Astrocyte of the hippocampus (primary cell): ENCODE measurements at places on chromosomes 2 and 18.

DNA sequence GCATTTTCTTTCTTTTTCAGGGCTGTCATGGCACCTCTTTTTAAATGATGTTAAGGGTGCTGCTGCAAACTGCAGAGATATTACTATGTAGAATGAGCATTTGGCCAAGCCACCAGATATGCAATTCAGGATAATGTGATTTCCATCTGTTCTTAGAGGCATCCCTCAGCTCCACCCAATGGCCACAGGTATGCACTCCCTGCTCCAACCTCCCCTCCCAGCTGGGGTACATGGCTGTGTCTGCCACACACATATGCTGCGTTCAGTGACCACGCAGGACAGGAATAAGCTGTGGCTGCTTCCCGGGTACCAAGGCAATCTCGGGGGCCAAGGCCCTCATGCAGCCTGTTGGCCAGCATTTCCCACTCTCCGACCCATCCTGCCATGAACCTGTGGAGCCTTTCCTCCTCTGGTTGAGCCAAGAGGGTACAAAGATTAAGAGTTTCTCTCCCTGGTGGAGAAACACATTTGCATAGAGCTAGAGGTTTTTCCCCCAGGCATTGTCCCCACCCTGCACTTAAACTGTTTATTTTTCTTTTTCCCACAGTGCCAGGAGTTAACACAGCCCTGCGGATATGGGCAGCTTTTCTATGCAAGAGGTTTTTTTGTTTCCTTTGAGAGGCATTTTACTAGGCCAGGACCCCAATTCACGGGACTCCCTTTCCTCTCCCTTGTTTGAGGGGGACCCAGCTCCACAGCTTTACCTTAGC lies 147.0 kb downstream of the GCA start:
- no peak for DNase-seq

GRCh38 chr2:120294008-120294340 lies 41.3 kb downstream of the RALB start:
- no peak for DNase-seq

DNA sequence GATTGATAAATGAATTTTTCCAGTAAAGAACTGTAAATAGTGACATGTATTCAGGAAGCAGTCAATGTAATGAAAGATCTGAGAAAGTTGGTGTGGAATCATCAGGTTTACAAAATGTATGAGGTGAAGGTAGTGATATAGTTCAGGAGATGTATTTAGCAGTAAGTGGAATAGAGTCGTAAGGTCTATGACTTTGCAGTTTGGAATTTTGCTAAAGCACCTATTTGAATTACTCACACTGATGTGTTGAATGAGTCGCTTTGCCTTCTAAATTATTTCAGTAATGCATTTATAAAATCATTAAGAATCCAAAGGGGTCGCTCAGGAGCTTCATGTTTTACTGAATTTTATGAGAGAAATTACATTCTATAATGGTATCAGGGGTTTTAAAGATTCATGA lies 713.7 kb downstream of the DSC3 start:
- DNase-seq: peak; percentile 34

- no peak for DNase-seq
Measured at GRCh38 chr2:39476524-39476923, 39.4 kb upstream of the MAP4K3 start.

DNA sequence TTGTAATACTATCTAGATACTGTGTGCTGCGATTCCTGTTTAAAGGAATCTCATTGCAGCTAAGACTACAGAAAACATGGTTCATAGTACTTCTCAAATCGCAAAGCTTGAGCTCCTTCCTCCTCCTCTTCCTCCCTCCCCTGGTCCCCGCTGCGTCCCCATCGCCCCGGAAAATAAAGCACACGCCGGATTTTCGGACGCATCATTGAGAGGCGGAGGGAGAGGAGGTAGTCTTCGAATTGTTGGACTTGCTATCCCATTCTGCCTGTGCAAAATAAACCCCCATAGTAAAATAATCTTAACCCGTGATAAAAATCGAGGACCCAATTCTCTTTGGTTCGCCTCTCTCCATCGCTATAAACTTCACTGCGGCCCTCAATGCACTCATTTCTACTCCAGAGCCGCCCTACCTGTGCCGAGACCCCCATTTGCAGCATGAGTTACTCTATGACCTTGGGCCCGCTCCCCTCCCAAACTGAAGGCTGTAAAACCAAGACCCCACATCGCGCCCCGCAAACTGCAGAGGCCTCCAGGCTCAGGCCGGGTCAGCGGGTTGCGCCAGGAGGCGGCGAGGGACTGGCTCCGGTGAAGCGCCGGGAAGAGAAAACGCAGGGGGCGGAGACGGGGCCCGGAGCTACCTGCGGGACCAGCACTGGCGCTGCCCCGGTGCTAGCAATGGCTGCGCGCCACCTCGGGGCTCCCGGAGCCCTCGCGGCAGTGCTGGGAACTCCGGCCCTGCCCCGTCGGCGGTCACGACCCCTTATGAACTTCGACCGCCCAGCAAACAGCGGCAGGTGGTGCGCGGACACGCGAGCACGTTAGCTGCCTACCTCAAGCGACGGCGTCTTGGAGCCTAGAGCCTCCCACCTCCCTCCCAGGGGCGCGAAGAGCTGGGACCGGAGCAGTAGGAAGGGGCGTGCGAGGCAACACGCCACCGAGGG lies 649 bp downstream of the ESCO1 start:
- DNase-seq: peak; percentile 22
